Posterior cingulate gyrus (tissue), 11 donors: ENCODE measurements at places on chromosomes 4 and X.

GRCh38 chr4:55215087-55215486 lies 89.7 kb upstream of the KDR start:
- DNase-seq: no peak

- DNase-seq: no peak
Observed at GRCh38 chr4:53932796-53933610, 131.4 kb downstream of the CHIC2 start.

DNA sequence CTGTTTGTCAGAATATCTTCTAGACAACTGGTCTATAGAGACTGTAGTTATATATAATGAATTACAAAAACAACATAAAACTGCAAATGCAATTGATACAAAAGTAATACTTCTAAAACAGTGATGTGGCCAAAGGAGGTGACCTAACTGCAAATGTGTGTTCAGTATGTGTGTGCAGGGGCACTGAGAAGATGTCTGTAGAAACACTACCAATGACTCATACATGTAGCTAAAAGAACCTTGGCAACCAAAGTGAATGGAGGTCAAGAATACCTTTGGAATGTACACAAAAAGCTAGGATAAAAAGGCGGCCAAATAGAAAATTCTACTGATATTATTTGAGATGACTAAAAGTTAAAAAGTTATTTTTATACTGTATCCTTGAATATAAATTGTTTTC lies 261.8 kb downstream of the CAMK2D start:
- DNase-seq: no peak

DNA sequence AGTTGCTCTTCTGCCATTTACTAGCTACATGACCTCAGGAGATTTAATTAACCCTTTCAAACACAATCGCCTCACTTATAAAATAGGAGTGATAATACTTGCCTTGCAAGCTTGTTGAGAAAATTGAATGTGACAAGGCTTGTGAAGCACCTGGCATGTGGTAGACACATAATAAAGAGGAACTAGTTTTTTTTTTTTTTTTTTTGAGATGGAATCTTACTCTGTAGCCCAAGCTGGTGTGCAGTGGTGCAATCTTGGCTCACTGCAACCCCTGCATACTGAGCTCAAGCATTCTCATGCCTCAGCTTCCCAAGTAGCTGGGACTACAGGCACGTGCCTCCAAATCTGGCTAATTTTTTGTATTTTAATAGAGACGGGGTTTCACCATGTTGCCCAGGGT lies 73.7 kb upstream of the STIM2 start:
- DNase-seq: no peak

- DNase-seq: no peak
Observed at GRCh38 chr4:87409420-87409939, 12.9 kb upstream of the NUDT9 start.

DNA sequence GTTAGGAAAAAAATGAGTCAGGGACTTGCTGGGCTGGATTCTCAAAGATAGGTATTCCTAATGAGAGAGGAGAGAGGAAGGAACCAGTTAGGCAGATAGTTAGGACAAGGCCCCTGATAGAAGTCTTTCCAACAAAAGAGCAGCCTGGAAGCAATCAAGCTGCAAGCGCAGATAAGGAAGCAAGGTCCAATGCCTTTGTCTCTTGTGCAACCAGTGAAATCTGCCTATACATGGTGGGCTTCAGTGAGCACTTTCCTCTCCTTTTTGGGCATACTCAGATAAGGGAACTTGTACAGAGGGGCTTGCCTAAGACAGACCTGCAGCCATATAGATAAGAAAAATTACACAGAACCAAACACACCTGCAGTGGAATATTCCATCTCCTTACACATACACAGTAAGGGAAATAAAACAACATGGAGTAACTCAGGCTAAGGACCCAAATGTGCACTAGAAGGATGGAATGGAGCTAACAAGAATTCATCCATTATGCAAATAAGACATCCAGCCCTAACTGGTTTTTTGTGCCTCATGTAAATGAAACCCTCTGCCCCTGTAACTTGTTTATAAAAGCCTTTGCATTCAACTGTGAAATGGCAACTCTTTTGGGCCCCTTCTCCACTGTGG lies 68.8 kb downstream of the PCDH18 start:
- DNase-seq: no peak

DNA sequence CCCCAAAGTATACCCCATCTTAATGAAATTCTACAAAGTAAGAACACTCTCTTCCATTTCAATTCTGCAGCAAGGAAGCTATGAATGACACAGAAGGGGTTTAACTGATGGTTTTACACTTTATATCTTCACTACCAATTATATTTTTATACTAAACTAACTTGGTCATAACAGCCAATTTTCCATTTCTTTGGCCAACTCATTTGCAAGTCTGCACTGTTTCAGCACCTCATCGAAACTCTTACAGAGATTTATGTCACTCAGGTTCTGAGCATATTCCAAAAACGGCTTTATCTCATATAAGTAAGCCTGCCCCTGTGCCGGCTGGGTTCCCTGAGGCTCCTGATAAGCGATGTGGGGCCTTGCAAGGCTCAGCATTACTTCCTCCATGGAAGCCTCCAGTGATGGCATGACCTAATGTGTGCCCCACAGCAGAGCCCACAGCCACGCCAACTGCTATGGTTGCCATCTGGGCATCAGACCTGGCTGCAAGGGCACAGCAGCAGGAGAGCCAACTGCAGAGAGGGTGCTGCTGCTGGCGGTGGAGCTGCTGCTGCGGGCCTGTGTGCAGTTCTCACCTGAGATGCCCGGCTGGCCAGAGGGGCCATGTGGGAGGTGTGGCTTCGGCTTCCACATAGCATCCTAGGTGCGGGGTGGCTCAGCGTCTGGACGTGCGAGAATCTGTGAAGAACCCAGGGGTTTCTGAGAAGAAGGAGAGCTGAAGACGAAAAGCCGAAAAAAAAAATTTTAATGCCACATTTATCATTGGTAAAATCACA lies 13.4 kb upstream of the IBSP start:
- no peak for DNase-seq

DNA sequence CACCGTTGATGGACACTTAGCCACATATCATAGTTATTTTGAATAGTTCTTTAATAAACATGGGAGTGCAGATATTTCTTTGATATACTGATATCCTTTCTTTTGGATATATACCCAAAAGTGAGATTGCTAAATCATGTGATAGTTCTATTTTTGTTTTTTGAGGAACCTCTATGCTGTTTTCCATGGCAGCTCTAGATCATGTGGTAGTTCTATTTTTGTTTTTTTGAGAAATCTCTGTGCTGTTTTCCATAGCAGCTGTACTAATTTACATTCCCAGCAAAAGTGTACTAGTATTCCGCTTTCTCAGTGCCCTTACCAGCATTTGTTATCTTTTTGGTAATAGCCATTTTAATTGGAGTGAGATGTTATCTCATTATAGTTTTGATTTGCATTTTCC lies 3.6 kb downstream of the SH3BGRL start:
- DNase-seq: no peak

- no peak for DNase-seq
Observed at GRCh38 chr4:5954056-5954760, 61.3 kb upstream of the CRMP1 start.

DNA sequence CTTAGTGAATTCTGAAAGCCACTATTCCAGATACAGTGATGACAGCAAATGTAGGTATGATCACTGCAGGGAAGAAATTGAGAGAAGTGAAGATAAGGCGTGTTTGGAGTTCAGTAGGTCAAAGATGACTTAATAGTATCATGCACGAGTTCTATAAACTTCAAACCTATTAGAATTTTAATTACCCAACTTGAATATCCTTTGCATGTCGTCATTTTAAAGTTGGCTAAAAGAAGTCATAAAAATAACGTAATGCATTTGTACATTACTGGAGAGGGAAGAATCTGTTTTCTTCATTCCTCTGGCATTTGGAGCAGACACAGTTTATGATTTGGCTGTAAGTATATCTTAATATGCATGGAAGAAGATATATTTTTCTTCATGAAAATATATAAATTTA lies 68.6 kb upstream of the MXRA5 start:
- DNase-seq: no peak

- DNase-seq: no peak
Observed at GRCh38 chr4:65911720-65912119, 241.4 kb upstream of the EPHA5 start.

DNA sequence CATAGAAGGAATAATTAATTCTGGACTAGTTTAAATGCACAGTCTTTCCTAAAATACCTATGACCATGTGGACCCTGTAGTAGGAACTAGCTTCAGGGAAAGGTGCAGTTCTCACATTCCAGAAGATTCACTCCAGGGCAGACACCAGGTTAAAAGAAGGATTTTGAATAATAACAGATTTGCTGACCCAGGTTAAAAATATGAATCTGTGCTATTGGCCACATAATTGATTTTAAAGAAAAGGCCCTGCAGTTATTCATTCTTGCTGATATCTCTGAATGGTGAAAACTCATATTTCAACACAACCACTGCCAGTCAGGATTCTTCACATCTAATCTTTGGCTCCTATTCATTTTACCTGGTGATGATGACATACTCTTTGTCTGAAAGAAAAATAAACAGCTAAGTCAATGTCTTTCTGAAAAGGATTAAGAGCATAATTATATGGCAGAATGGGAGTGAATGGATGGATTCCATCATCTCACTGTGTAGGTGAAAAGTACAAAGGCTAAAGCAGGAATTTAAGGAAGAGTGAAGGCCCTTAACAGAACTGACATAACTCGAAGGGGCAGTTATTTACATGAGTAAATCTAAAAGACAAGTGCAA lies 432.8 kb downstream of the PDGFC start:
- DNase-seq: no peak

DNA sequence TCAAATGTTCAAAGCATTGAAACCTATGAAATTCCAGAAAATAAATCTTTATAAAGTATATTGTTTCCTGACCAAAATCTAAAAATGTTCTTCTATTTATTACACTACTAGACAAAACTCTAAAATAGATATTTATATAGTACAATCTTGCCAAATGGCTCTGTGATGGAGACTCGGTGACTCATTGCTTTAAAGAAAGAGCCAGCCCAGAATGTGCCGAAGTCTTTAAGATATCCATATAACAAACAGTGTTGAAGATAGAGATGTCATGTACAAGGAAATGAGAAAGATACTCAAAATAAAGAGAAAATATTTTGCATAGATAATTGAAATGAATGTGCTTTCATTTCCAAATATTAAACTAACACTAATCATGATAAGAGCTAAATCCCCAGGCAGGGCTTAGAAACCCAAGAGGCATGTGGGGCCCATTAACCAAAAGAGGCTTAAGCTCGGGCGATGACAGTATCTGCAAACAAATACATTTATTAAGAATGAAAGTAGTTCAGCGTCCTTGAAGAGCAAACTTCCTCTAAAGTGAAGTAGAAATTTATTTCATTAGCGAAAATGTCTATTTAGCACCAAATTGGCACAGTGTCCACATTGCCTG lies 102.1 kb upstream of the FAM9B start:
- no peak for DNase-seq

GRCh38 chrX:46770000-46770816 lies 11.3 kb upstream of the SLC9A7 start:
- DNase-seq: no peak

GRCh38 chrX:53476371-53476770 lies 42.2 kb upstream of the HSD17B10 start:
- DNase-seq: no peak

DNA sequence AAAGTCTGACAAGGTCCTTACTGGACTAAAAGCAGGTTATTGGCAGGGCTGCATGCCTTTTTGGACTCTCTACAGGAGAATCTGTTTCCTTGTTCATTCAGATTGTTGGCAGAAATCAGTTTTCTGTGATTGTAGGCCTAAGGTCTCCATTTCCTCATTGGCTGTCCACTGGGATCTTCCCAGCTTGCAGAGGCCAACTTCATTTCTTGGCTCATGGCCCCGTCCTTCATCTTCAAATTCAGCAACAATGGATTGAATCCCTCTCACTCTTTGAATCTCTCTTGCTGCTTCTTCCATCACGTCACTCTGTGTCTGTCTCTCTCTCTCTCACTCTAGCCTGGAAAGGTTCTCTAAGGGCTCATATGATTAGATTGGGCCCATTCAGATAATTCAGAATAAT lies 14.9 kb upstream of the GLUD2 start:
- no peak for DNase-seq

GRCh38 chrX:124506066-124506465 lies 159.7 kb downstream of the SH2D1A start:
- DNase-seq: no peak

- DNase-seq: no peak
Observed at GRCh38 chrX:13499736-13500135, 69.7 kb upstream of the EGFL6 start.

- no peak for DNase-seq
Observed at GRCh38 chr4:67918428-67918827, 34.6 kb upstream of the TMPRSS11D start.

GRCh38 chrX:10120331-10120730 lies 36.4 kb upstream of the CLCN4 start:
- DNase-seq: no peak

DNA sequence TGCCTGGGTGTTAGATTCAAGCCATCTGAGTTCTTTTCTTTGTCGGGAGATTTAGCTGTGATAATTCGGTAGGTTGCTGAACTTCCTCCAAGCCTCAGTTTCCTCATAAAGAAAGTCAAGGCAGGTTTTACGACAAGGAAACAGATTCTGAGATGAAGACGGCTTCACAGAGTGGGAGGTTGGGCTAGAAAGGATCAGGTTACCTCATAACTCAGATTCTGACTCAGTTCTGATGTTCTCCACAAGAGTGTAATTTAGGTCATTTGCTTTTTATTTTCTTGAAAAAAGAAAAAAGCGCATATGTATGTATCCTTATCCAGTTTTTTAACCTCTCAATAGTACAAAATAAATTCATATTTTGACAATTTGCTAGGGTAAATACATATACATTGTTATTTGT lies 47.2 kb upstream of the ELOVL6 start:
- no peak for DNase-seq

GRCh38 chr4:661881-662761 lies 12.0 kb downstream of the ATP5ME start:
- no peak for DNase-seq

GRCh38 chr4:78567500-78568060 lies 16.0 kb downstream of the ANXA3 start:
- no peak for DNase-seq

DNA sequence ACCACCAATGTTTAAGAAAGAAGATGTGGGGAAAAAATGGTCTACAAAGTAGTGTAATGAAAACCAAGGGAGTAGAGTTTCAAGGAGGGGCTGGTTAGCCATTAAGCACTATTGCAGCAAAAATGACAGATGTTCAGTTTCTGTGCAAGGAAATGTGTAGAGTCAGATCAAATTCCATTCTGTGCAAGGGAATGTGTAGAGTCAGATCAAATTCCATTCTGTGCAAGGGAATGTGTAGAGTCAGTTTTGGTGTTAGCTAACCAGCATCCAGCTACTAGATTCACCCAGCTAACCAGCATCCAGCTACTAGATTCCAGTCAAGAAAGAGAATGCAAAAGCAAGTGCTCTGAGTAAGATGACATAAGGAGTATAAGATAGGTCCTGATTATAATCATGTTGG lies 208.8 kb downstream of the COX18 start:
- no peak for DNase-seq

- DNase-seq: no peak
Observed at GRCh38 chrX:1533058-1533457, 3.9 kb downstream of the P2RY8 start.

DNA sequence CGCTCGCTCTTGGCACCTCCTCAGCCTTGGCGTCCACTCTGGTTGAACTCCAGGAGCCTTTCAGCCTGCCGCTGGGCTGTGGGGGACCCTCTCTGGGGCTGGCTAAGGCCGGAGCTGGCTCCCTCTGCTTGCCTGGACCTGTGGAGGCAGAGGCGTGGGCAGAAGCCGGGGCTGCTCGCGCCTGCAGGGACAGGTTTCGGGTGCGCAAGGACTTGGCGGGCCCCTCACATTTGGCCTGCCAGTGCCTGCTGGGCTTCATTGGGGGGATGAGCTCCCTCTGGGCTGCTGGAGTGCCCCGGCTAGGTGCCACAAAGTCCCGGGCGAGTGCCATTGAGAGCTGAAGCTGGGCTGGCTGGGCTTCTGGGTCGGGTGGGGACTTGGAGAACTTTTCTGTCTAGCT lies 371.7 kb downstream of the FAM133A start:
- no peak for DNase-seq
